Hematopoietic multipotent progenitor cell treated with erythropoietin and hydrocortisone succinate and interleukin-3 and kit ligand, for 17 days (in vitro differentiated cells): ENCODE measurements at places on chromosomes 3 and 15.
A peak's percentile ranks its signal among the peaks of the same experiment; 100 is the strongest.

GRCh38 chr15:64907991-64908390 is 3.7 kb upstream of the ANKDD1A start:
- no peak for DNase-seq

GRCh38 chr15:68781766-68782588 is 38.7 kb downstream of the ANP32A start:
- no peak for DNase-seq

DNA sequence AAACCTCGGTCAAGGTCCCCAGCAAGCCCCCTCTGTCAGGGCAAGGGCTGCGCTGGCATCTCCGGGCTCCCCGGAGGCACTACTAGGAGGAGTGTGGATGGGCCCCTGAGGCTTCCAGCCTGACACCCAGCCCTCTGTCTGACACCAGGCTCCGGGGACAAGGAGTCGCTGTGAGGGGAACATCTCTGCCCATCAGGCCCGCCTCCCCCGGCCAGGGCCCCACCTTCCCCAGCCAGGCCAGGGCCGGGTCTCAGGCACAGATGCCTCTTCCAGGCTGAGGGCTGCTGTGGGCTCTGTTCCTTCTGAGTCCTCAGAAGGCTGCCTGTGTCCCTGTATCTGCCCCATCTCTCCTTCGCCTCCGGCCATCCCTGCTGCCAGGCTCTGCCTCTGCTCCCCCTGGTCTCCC is 15.8 kb downstream of the CSPG4 start:
- DNase-seq = no peak

DNA sequence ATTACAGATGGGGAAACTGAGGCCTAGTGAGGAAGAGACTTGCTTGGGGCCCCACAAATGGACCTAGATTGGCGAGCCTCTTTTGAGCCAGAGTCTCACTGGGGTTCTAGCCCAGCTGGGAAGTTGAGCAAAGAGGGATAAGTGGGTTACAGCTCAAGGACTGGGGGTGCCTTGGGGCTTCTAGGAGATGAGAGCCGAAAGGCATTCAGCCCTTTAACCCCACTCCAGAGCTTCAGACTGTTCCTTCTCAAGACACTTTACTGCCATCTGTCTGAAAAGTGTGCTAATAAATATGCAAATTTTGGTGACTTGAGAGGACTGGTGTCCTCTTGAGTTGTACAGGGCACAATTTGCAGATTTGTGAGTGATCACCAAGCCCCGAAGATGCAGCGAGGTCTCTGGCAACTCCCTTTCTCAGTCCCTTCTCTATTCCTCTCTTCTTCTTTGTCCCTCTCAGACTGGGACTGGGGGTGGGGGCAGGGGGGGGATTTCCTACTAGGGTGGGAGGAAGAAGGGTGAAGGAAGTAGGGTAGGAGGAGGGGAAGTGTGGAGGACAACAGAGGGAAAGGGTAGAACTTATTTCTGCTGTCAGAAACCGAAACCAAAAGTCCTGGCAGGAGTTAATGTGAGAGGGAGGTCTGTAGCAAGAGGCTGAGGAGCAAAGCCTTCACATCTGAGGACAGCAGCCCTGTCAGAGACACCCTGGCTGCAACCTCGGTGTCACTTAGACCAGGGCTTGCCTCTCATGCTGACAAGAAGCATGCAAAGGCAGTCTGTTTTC is 16.2 kb upstream of the ANKDD1A start:
- peak; percentile 24 for DNase-seq

GRCh38 chr3:32577581-32578556 is 7.2 kb upstream of the DYNC1LI1 start:
- no peak for DNase-seq

- DNase-seq = no peak
These were observed 35.2 kb downstream of the PYGO1 start for GRCh38 chr15:55552926-55553325.

DNA sequence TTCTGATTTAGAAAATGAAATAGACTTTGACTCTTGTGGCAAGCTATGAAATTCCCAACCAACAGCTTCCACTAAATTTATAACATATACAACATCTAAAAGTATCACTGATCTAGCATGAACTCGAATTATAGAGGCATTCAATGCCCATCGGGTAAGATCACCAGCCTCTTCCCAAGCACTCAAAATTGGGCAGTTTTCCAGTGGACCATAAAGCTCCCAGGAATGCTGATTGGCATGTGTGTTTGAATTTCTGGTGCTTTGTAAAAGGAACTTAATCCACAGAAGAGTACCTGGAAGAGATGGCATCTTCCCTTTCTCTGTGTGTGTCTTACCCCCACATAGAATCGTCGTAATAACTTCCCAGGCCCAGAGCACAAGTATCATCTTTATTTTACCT is 10.0 kb downstream of the LRTM1 start:
- DNase-seq = no peak

- no peak for DNase-seq
These were observed 109.1 kb downstream of the UBE3A start for GRCh38 chr15:25329696-25330095.

- DNase-seq = no peak
These were observed at the start of gene PROK2 for GRCh38 chr3:71784914-71785531. PROK2 (minus strand) TSS chr3:71785148; CDS start chr3:71785052, 96 bp downstream.

GRCh38 chr3:153547970-153548369 is 385.9 kb downstream of the RAP2B start:
- DNase-seq = no peak

DNA sequence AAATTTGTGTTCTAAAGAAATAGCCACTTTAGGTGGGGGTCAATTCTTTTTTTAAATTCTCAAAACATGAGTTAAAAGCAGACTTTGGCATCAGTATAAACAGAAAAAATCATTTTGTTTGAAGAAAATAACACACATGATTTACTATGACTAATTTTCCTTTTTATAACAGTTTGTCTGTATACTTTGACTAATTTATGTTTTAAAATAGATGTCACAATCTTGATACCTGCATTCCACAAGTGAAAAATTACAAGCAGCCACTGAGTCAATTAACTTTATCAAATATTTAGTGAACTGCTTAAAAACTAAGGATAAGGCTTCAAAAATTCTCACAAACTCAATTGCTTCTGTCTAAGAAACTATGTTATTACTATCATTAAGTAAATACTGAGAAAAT is 235.0 kb downstream of the TBC1D5 start:
- DNase-seq = no peak

GRCh38 chr3:51343918-51344687 is 41.0 kb upstream of the MANF start:
- DNase-seq = no peak

GRCh38 chr3:112004187-112004586 is 5.5 kb downstream of the TAGLN3 start:
- no peak for DNase-seq

- DNase-seq = no peak
These were observed 25.6 kb downstream of the KNG1 start for GRCh38 chr3:186742618-186743380.

DNA sequence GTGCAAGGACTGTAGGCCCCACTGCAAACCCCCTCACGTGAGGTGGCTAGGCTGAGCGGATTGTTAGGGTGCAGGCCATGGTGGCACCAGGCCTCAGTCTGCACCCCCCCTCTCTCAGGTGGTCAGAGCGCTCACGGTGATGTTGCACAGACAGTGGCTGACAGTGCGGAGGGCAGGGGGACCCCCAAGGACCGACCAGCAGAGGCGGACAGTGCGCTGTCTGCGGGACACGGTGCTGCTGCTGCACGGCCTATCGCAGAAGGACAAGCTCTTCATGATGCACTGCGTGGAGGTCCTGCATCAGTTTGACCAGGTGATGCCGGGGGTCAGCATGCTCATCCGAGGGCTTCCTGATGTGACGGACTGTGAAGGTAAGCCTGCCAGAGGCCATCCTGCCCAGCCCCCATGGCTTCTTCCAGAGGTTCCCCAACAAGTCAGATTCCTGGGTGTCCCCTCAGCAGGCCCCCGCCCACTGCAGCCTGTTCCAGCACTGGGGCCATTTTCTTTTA is 18.2 kb downstream of the ATRIP start:
- DNase-seq = no peak

DNA sequence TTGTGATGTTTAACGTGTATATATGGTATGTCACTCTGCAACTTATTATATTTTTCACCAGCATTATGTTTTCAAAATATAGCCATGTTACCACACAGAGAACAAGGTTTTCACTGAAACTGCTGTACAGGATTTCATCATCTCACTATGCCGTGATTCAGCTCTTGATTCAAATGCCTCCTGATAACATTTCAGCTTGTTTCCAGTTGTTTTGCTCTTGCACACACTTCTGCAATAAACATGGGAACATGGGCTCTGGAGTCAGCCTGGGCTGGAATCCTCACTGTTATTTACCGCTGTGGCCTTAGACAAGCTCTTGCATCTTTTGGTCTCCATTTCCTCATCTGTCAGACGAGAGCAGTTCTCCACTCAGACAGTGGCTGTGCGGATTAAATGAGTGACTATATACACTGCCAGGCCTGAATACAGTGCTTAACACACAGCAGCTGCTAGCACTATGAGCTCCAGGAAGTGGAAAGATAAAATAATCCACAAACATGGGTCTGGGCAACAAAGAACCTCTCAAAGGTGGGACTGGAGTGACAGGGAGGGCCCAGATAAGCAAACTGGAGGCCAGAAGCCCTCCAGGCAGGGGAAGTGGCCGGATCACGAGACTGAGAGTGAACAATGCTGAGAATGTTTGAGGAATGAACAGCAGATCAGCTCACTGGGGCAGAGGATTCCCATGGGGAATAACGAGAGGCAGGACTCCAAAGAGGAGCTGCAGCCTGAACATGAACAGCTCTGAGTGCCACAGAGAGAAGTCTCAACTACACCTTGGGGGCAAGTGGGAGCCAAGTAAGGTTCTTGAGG is 17.7 kb downstream of the NTRK3 start:
- DNase-seq = no peak

GRCh38 chr3:117669774-117670173 is 960.2 kb downstream of the TUSC7 start:
- DNase-seq = no peak

DNA sequence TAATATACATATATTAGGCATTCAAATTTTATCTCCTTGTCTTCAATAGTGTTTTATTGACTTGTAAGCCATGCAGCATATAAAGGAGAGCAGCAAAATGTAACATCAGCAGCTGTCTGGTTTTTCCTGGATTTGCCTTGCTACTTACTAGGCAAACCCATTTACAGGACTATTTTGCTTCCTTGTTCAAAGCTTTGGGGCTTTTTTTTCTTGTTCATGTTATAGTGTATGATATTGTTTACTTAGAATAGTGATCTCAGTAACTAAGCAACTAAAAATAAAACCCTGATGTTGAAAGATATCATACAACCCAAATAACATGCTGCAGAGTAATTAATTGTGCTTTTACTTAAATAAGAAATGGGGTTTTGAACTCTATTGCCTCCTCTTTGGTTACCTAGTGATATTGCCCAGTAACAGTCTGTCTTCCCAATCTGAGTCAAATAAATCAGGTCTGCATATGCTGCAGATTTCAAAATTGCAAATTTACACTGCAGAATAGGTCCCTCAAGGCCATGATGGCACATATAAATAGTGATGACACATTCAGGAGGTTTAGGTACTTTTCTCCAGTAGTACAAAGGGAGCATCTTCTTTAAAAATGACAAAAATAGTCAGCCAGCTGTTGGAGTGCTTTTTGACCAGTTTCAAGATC is 578.1 kb upstream of the NECTIN3 start:
- no peak for DNase-seq

DNA sequence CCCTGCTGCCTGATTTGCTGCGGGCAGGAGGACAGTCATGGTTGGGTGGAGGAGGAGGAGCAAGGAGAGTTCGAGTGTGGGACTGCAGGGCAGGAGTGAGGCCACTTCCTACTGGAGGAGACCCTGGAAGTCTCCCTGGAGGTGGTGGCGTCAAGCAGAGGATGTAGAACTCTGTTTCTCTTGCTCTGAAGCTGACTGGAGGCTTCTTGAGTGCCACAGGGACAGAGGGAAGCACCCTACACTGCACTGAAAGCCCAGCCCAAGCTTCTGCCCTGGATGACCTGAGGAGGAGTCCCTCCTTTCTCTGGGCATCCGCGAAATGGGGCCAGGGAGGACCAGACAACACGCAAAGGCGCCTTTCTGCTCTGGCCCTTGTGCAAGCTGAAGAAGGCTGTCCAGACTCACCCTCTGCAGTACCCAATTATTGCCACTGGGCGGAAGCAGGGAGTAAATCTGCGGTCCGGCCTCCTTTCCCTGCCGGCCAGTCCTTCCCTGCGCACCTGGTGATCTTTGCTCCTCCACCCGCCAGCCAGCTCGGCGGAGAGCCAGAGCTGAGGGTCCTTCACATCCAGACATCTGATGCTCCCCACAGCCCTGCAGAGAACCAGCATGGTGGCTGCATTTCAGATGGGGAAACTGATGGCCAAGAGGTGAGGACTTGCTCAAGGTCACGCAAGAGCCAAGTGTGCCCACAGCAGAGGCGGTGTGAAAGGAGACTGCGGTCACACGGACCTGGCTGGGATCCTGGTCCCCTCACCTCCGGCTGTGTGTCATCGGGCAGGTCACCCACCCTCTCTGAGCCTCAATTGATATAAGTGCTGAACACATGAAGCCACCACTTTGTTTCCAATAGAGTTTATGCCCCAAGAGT is 207.1 kb downstream of the TBC1D2B start:
- peak; percentile 50 for DNase-seq

- no peak for DNase-seq
These were observed 30.5 kb downstream of the DPH3 start for GRCh38 chr3:16234281-16234680.

GRCh38 chr3:5151586-5151985 is 29.5 kb downstream of the ARL8B start:
- no peak for DNase-seq

DNA sequence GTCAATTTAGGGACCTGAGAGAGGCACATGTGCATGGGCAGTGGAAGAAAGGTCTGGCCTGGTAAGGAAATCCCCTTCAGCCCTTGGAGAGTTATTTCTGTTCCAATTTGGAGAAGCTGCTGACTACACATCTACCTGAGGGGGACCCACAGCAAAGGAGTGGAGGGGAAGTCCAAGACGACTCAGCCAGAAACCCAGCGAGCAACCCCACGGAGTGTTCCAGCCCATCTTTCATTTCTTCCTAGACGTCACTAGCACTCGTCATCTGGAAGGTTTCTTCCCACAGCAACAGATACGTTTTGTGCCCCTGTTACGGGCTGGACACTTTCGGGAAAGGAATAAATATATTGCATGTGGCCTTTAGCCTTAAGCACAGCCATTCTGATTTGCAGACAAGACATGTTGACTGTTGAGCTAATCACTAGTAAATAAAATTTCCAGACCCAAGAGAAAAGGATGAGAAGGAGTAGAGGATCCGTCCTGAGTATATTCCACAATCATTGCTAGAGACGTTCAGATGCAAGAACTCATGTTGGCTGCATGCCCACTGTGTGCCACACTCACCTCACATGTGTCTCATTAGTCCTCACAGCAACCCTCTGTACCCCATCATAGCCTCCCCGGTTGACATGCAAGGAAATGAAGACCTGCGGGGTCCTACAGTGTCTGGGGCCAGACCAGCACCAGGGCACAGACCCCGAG is 7.8 kb upstream of the FAM174B start:
- no peak for DNase-seq

GRCh38 chr15:69319384-69320375 is 21.0 kb downstream of the PAQR5 start:
- no peak for DNase-seq

GRCh38 chr3:95037927-95038326 is 975.1 kb downstream of the NSUN3 start:
- DNase-seq = no peak

- DNase-seq = no peak
These were observed 70.5 kb downstream of the SUMF1 start for GRCh38 chr3:4396542-4396941.

GRCh38 chr15:62988701-62989100 is 53.8 kb upstream of the TPM1 start:
- DNase-seq = no peak
